ENCODE measurements at places on chromosomes 13 and 19.

DNA sequence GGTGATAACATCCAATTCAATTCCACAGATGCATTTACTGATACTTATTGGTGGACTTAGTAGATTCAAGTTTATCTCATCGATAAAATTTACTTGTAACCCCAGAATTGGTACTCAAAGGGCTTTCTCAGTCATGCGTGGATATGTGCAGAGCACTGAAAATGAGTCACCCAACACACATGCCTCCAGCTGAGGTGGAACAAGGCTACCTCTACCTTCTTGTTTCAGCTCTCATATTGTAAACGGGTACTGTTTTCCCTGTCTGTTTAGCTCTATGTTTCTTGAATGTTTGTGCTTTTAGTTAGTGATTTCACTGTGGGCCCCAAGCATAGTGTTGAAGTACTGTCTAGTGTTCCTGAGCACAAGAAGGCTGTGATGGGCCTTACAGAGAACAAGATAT, 1.5 kb downstream of the LRRC63 start:
- no peak for DNase-seq

- no peak for DNase-seq
Measured at GRCh38 chr19:43433689-43434088, 19.0 kb downstream of the TEX101 start.

- no peak for DNase-seq
Measured at GRCh38 chr13:41344358-41344757, 33.3 kb downstream of the NAA16 start.

DNA sequence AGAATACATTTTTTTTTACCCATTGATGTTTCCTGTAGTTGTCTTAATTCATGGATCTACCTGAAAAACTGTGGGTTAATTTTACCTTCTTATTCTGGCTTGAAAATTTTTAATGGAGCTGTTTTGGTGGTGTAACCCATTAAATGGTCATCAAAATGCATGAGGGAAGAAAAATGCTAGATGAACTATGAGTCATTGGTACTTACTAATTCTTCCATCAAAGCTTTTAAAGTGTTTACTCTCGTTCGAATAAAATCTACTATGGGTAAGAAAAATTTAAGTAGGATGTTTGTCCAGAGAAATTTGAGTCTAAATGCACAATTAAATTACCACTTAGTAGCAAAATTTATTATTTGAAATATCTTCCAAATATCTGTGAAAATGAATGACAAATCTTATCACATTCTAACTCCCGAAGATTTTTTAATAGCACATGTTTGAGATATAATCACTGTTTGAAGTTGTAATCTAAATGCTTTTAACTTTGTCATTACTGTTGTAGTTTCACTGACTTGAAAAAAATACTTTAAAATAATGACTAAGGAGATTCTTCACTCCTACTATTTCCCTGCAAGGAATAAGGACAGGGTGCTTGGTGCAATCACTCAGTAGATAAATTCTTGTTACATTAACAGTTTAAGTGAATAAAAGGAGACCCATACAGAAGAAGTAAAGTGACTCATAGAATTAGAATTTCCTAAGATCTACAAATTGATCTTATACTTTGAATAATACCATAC, 437.7 kb downstream of the IRS2 start:
- DNase-seq = peak; percentile 53

- DNase-seq = no peak
Measured at GRCh38 chr19:15268192-15268927, 36.1 kb upstream of the EPHX3 start.

DNA sequence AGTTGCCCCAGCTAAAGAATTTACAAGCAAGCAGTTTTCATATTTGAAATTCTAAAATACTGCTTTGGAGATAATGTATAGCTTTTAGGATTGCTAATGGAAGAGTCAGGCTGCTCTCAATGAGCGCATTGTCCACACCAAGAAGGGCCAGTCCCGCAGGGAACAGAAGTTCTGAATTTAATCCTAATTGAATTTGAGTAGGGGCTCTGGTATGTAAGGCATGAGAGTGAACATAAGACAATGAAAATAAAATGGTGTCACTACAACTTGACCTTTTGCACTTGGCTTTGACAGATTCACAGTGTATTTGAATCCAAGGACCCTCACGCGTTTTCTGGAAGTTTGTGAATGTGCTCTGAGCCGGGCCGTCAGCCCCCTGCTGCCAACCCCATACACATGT, 32.6 kb downstream of the RAB20 start:
- no peak for DNase-seq

- no peak for DNase-seq
Measured at GRCh38 chr13:110863685-110864084, 51.2 kb downstream of the ANKRD10 start.

DNA sequence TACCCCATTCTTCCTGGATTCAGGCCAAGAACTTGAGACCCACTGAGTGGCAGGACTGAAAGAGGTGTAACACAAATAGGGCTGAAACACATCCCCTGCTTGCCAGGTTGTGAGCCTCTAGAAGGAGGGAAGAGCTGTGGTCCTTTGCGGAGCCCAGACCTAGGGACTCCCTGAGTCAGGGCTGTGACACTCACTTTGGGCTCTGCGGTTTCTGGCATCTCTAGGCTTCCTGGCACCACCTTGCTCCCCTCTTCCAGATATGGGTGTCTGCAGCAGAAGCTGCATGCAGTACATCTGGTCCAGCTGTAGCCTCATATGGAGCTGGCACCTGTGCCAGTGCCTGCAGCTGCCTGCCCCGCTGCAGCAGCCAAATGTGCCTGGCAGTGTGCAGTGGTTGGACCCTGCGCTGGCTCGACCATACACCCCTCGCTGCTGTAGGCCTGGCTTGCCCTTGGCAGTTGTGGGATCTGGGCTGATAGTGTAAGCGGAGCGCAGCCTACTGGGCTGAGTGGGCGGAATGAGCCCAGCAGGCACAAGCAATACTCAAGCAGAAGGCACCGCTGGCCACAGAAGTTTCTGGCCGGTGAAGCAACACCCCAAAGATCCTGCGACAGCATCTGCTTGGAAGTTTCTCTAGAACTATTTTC, 290.4 kb downstream of the SLITRK6 start:
- peak; percentile 13 for DNase-seq

DNA sequence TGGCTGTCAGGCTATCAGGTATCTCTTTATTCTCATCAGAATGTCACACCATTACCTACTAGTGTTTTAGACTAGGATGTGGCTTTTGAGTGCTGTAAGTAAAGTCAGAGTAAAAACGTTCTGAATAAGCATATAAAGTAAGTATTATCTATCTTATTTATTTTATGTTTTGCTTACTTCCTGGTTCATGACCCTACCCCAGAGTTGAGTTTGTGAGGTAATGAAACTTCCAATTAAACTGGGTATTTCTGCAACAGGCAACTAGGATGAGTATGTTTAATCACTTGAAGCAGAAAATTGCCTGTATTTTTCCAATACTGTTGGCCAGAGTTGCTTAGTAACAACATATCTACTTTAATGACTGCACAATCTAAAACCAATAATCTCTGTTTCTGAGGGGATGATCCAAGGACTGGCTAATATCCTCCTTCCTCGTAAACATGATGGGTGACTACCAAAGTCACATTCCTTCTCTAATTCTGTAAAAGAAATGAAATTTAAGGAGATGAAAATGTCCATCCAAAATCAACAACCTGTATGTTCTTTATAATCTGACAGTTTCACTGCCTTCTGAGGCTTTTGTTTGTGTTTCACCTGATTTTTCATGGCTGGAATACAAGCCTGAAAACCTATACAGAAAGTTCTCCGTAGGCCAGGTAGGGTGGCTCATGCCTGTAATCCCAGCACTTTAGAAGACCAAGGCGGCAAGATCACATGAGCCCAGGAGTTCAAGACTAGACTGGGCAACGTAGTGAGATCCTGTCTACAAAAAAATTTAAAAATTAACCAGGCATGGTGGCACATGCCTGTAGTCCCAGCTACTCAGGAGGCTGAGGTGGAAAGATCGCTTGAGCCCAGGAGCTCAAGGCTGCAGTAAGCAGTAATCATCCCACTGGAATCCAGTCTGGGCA, 83.1 kb downstream of the ABCC4 start:
- DNase-seq = no peak

DNA sequence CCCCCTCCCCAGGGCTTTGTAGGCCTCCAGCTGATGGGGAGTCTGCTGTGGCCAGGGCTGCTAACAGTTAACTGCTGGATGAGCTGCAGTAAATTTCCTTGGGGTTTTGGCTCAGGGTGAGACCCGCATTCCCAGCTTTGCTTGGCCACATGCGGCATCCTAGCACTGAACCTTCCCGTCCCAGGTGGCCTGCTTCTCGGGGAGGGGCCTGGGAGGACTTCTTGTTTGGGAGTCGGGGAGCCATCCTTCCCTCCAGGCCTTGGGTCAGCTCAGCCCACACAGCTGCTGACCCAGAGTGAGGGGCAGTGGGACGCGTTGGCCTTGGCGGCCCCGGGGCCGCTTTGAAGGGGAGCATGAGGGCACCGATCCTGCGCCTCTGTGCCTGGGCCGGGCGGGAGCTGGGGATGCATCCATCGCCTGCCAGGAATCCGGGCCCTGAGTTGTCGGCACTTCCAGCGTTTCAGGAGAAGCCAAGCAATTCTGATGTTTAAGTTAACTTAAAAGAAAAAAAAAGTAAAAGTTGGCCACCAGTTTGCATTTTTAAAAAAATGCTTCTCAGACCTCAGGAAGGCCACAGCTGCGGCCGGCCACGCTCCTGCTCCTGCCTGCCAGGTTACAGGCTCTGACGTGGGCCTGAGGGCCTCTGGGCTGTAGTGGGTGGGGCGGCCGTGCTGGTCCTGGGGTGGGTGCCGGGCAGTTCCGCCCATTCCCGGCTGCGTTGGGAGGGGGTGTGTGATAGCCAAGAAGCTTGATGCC, 27.7 kb downstream of the CRTC1 start:
- DNase-seq = no peak

- peak; percentile 33 for DNase-seq
Measured at GRCh38 chr13:112893570-112894422, 75.2 kb upstream of the MCF2L start.

GRCh38 chr19:33553530-33554310, 32.1 kb upstream of the PEPD start:
- no peak for DNase-seq

DNA sequence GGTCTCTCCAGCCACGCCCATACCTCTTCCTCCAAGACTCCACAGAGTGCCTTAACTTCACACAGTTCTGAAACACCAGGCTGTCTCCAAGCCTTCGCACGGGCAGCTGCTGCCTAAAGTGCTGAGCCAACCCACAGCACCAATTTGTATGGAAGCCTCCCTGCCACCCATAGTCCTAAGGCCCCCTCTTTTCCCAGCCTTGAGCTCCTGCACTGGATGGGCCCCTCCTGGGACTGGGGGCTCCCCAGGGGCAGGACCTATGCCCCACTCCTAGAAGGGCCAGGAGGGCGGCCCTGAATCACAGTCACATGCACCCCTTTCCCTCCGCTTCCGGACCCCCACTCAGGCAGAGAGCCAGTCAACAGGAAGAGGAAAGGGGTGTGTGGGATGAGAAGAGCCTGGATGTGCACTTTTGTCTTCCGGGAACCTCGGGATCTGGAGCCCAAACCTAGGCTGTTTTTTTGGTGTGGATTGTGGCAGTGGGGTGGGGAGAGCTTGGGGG, 5.1 kb upstream of the FCER2 start:
- DNase-seq = no peak

- no peak for DNase-seq
Measured at GRCh38 chr19:46491975-46492682, 3.5 kb downstream of the PNMA8B start.

DNA sequence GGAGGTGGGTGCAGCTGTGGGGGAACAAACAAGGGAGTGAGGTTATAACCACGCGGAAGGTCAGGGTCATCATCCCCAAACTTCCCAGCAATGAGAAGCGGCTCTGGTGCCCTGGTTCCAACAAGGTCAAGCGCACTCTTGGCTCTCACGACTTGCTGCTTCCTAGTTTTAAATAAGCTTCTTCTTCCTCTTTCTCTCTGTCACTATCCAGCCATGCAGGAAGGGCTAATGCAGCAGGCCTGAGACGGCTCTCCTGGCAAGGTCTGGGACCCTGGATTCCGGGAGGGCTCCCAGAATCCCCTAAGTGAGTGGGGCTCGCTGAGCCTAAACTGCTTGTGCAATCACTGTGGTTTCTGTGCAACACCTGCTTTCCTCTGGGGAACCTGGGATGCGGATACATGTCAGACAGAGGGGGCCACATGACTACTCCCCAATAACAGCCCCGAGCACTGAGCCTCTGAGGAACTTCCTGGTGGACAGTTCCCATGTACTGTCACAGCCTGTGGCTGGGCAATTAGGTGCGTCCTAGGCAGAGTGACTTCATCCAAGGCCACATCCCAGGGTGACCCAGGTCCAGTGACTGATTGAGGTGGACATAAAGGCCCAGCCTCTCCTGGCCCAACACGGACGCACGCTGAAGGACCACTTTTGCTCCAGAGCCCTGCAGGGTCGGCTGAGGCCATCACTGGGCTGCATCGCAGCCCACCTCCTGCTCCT, 24.2 kb downstream of the VRK3 start:
- DNase-seq = no peak

DNA sequence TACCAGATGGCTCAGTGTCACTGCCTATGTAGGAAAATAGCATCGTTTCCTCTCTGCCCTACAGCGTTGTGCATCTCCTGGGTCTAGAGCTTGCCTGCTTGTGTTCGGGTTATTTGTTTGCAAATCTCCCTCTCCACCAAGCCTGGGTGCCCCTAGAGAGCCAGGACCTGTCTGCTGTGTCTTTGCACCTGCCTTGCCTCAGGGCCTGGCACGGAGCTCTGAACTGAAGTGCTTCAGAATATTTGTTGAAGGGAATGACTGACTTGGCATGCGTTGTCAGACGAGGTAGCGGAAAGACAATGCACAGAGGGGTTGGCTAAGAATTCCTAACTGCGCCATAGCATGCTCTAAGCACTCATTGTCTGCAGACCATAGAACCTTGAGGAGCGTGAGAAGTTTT, 263.4 kb downstream of the FGF9 start:
- no peak for DNase-seq

- peak; percentile 44 for DNase-seq
Measured at GRCh38 chr19:5627395-5627904, 4.6 kb downstream of the SAFB start.

- no peak for DNase-seq
Measured at GRCh38 chr13:97352815-97353214, 81.2 kb upstream of the RAP2A start.

- no peak for DNase-seq
Measured at GRCh38 chr13:95552208-95552538, 347 bp upstream of the CLDN10 start.

- DNase-seq = no peak
Measured at GRCh38 chr19:49333418-49333805, 1.8 kb upstream of the CD37 start.

DNA sequence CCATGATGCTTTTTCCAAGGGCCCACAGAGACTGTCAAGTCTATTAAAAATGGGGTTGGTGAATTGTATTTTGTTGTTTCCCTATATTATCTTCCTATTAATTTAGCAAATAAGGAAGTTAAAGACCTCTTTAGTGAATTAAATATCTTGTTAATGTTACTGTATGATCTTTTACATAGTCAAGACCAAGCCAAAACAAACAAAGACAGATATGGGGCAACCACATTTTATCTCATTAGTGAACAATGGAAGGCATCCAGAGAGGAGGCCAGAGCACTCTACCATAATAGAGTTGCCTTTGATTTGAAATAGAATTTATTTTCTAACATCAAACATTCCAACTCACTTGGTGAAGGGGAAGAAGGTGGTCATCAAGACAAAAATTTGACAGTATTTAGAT, 169.4 kb downstream of the B3GLCT start:
- no peak for DNase-seq

Measured in A673 (cell line).